ENCODE measurements at places on chromosomes 6 and 20.

DNA sequence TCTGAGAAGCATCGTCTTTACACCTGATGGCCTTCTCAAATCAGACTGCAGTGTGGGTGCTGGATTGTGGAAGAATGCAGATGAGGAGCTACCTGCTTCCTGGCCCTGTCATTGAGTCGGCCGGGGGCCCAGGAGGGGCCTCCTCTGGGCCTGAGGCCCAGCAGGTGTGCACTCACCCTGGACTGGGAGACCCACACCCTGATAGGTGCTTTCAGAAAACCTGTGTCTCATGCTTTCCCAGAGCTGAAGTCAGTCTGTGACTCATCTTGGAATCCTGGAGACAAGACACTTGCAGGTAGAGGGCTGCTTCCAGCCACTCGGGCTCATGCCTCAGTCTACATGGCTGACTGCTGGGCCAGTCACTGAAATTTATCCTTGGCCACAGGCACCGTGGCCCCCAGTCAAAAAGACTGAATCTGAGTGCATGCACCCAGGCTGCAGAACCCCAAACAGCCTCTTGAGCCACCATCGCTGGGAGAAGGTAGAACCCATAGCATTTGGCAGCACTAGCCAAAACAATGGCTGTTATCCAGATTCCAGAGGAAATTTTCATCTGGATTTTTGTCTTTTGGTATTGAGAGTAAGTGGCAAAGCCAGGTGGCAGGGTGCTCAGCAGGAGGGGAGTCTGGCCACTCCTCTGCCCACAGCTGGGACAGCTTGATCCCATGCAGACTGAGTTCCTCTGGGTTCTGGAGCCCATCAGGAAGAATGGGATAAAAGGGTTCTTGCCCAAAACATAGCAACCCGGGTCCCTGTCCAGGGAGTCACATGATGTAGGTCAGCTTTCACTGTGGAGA, 182.0 kb upstream of the CST7 start:
- DNase-seq = no peak

GRCh38 chr6:137731960-137732616, 135.0 kb upstream of the TNFAIP3 start:
- no peak for DNase-seq

GRCh38 chr6:37700620-37700973, 2.9 kb upstream of the MDGA1 start:
- no peak for DNase-seq

- DNase-seq = no peak
Measured at GRCh38 chr20:51837436-51837835, 35.1 kb upstream of the SALL4 start.

DNA sequence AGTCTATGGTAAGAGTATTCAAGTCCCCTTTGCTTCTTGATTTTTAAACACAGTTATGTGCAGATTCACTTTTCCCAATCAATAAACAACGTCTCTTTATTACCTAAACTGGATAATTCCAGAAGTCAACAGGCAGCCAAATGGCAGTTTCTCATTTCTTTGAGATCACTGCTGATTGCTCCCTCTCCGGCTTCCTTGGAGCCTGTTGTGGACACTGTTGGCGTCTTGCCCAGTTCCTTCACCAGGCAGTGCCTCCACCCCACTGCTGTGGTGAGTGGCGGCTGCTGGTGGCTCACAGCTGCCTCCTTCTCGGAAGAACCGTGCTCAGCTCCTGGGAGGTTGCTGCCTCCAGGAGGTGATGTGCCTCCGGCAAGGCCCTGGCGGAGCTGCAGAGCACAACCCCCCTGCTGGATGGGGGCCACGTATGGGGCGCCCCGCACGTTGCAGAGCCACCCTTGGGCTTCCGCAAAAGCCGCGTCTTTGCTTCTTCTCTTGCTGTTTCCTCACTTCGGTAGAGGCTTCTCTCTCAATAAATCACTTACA, 105.1 kb upstream of the CNKSR3 start:
- DNase-seq = no peak

DNA sequence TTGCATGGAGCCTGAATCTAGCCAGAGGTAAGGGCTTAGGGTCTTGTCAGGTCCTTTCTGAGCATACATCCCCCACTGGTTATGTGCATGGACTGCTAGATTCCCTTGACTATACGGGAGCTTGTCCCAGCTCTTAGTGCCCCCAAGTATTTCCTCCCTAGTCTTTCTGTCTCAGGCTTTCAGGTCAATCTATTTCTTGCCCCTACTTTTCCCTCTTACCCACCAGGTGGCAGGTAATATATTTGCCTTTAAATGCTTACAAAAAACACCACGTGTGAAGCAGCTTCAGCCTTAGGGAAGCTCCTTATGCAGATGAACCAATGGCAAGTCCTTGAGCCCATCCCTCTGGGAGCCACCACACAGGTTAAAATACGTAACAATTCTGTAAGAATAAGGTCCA, 454.2 kb downstream of the GRIK2 start:
- DNase-seq = no peak

DNA sequence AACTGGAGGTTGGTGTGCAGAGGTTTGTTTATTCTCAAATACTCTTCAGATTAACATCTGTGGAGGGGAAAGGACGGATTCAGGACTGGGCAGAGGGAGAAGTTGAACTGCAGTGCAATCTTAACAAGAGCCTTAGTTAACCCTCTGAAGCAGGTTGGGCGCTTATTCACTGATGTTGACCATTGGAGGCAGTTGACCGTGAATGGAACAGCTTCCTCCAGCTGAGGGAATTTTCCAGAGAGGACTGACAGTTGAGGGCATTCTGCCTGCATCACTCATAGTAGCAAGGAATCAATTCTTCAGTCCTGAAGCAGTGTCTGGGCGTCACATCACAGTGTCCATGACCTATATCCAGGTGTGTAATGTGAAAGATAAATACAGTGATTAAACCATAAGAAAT, 80.9 kb downstream of the PLCB4 start:
- DNase-seq = no peak

DNA sequence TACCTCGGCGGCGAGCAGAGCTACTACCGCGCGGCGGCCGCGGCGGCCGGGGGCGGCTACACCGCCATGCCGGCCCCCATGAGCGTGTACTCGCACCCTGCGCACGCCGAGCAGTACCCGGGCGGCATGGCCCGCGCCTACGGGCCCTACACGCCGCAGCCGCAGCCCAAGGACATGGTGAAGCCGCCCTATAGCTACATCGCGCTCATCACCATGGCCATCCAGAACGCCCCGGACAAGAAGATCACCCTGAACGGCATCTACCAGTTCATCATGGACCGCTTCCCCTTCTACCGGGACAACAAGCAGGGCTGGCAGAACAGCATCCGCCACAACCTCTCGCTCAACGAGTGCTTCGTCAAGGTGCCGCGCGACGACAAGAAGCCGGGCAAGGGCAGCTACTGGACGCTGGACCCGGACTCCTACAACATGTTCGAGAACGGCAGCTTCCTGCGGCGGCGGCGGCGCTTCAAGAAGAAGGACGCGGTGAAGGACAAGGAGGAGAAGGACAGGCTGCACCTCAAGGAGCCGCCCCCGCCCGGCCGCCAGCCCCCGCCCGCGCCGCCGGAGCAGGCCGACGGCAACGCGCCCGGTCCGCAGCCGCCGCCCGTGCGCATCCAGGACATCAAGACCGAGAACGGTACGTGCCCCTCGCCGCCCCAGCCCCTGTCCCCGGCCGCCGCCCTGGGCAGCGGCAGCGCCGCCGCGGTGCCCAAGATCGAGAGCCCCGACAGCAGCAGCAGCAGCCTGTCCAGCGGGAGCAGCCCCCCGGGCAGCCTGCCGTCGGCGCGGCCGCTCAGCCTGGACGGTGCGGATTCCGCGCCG, 994 bp downstream of the FOXC1 start:
- DNase-seq = no peak

- peak; percentile 34 for DNase-seq
Measured at GRCh38 chr6:144149894-144150709, at the start of gene STX11. Gene STX11, plus strand, starts transcription at chr6:144150517. Its CDS starts 36,111 bp downstream, at chr6:144186628.

DNA sequence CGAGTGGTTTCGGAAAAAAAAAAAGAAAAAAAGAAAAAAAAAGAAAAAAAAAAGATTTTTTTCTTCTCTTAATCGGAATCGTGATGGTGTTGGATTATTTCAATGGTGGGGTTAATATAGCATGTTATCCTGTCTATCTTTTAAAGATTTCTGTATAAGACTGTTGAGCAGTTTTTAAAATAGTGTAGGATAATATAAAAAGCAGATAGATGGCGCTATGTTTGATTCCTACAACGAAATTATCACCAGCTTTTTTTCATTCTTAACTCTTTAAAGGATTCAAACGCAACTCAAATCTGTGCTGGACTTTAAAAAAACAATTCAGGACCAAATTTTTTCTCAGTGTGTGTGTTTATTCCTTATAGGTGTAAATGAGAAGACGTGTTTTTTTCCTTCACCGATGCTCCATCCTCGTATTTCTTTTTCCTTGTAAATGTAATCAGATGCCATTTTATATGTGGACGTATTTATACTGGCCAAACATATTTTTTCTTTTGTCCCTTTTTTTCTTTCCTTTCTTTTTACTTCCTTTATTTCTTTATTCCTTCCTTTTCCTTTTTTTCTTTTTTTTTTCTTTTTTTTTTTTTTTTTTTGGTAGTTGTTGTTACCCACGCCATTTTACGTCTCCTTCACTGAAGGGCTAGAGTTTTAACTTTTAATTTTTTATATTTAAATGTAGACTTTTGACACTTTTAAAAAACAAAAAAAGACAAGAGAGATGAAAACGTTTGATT, 3.6 kb downstream of the SOX4 start:
- DNase-seq = no peak

GRCh38 chr20:13632431-13632830, 6.3 kb downstream of the TASP1 start:
- no peak for DNase-seq

DNA sequence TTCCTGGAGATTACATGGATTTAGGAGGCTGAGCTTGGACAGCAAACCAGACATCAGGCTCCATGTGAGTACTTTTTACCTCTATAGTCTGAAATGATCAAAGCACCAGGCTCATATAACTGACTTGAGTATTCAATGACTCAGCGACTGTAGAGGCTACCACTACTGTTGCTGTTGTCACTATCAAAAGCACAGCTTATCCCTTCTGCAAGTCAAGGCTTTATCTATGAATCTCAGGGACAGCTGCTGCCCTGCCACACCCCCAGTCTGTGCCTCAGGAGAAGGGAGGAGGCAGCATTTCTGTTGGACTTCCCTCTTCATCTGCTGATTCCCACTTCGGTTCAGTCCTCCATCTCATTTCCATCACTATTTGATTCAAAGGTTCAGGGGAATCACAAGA, 80.5 kb upstream of the CNR1 start:
- no peak for DNase-seq

- DNase-seq = no peak
Measured at GRCh38 chr6:7507600-7507999, 33.9 kb upstream of the DSP start.

DNA sequence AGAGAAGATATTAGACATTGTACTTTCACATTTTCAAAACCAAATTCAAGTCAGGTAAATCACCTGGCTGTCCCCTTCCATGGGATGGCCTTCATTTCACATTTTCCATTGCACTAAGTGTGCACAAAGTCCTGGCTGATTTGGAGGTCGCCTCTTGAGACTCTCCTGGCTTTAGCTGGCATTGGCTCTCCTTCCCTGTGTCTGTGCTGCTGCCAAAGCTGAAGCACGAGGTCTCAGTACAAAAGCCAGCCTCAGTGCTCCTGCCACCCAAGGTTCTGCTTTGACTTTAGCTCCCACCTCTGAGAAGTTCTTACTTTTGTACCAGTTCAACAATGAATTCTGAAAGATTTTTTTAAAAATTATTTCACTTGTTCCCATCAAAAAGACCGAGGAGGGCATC, 289.2 kb upstream of the CNR1 start:
- DNase-seq = no peak

DNA sequence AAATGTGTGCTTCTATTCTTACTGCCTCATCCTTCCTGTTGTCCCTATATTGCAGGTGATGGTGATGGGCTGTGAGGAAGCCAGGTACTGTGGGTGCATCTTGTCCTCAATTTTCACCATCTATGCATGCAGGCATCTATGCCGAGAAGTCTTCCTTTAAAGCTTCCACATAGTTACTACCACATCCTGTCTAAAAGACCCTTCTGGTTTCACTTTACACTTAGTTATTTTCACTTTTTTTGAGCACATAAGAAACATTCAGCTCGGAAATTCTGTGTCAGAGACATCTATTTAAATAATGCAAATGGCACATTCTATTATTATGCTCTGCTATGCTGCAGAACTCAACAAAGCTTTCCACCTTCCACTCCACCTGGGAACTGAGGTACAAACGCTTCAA, 28.2 kb upstream of the FABP7 start:
- DNase-seq = no peak

GRCh38 chr6:147759536-147759935, 251.0 kb downstream of the SAMD5 start:
- no peak for DNase-seq

- DNase-seq = no peak
Measured at GRCh38 chr6:35752330-35752729, 15.5 kb downstream of the ARMC12 start.

DNA sequence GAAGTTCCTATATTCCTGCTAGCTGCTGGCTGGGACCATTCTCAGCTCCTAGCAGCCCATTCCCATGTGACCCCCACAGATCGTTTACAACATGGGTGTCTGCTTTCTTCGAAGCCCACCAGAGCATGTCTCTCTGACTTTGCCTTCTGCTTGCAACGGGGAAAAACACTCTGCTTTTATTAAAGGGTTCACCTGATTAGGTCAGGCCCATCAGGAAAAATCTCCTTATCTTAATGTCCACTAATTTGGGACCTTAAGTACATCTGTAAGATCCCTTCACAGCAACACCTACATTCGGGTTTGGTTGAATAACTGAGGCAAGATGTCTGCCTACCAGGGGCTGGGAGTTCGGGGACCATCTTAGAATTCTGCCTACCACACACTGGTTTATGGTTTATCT, 496.9 kb downstream of the CDKAL1 start:
- DNase-seq = no peak

- no peak for DNase-seq
Measured at GRCh38 chr6:124495665-124496190, 466.5 kb upstream of the RNF217 start.

- DNase-seq = no peak
Measured at GRCh38 chr6:145632971-145633370, 102.3 kb downstream of the EPM2A start.

DNA sequence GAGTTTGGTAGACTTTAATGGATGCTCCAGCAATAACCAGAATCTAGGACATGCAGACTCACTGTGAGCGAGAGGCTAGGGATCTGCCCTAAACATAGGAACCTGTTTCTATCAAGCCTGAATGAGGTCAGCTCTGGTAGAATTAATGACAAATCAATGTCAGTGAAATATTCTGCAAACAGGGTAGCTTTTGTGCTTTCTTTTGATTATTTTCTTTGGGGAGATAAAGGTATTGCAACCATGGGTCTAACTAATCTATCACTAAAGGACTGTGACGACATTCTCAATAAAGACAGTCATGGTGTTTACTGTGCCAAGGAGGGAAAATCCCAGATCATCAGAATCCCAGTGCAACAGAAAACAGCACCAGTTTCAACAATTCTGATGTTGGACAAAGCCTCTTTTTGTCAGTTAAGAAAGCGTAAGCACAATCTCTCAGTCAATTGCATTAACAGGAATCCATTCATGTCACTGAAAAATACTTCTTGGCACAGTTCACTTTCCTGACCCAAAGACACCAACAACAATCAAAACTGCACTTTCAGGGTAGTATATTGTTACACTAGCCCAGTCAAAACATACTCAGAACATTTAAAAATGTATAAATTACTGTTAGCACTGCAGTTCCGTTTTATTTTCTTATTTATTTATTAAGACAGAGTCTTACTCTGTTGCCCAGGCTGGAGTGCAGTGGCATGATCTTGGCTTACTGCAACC, 36.8 kb upstream of the SMIM29 start:
- no peak for DNase-seq

- DNase-seq = no peak
Measured at GRCh38 chr6:111038534-111039252, 48.6 kb upstream of the SLC16A10 start.
